ENCODE measurements at places on chromosomes 11 and 22.

DNA sequence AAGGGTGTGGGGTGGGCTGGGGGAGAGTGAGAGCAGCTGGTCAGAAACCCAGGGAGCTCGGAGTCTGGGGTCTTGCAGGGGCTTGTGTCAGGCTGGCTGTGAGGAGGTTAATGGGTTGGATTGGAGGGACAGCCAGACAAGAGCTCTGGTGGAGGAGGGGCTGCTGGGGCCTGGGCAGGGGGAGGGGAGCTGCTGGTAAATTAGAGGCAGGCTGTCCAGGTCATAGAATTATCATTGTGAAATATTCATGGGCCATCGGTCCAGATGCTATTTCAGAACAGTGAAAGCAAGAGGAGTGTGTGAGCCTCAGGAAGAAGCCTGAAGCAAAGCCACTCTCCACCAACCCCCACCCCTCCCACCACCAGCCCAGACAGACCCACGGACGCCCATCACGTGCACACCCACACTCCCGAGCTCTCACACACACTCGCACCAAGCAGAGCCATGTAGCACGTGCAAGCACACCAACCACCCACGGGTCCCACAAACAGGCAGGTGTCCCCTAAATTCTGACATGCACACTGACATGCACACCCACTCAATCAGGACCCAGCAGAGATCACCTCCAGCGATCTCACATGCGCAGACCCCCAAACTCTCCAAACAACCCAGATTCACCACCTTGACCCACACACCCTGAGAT, 18.8 kb downstream of the RTN4RL2 start:
- DNase-seq: no peak

DNA sequence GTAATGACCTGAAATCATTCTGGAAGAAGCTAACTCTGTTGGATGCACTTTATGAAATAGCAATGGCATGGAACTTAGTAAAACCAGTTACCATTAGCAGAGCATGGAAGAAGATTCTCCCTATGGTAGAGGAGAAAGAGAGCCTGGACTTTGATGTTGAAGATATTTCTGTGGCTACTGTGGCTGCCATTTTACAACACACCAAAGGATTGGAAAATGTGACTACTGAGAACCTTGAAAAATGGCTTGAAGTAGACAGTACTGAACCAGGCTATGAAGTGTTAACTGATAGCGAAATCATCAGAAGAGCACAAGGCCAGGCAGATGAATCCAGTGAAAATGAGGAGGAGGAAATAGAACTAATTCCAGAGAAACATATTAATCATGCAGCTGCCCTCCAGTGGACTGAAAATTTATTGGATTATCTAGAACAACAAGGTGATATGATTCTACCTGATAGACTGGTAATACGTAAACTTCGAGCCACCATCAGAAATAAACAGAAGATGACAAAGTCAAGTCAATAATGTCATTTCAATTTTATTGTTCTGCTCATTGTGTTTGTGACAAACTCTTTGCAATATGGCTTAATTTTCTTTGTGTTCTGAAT, 2.0 kb downstream of the JRKL start:
- DNase-seq: no peak

- peak; percentile 11 for DNase-seq
These were observed 156.8 kb upstream of the BDNF start for GRCh38 chr11:27857014-27857413.

- peak; percentile 67 for DNase-seq
These were observed 38.8 kb upstream of the POU2AF1 start for GRCh38 chr11:111417766-111418435.

DNA sequence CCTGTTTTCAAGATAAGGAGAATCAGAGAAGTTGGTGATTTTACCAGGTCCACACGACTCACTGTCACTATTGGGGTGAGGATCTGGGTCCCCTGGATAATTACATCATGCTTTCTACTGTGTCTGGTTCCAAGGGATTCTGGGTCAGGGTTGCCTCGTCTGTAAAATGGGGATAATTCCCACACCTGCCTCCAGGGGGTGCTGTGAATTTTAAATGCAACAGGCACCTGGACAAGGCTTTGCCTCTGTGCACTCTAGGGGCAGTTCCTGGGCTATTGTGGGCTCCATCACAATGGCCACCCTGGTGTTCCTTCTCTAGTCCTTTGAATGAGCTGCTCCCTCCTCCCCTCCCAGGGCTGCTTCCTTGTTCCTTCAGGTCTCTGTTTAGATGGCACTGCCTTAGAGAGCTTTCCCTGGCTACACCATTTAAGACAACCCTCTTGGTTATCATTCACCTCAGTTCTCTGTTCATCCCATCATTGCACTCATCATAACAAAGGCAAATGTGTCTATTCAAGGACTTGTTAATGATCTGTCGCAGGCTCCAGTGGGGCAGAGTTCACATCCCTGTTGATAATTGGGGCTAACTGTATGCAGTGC, 178.6 kb downstream of the MIAT start:
- DNase-seq: peak; percentile 65

DNA sequence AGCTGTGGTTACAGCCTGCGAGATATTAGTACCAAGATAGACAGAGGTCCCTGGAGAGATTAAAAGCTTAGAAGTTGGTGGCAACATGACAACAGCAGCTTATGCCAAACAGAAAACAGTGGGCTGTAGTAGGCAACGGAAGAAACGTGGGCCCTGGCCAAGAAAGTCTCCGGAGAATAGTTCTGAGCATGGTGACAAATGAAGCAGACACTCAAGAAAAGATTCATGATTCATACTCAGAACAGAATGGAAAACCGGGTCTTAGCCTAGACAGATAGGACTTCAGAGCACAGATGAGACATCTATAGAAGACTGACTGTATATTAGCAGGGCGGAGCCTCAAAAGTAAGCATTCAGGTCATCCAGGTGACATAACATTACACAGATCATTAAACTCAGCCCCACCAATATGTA, 727.4 kb downstream of the ETS1 start:
- DNase-seq: no peak

GRCh38 chr11:114482114-114482513, 42.8 kb downstream of the REXO2 start:
- no peak for DNase-seq

DNA sequence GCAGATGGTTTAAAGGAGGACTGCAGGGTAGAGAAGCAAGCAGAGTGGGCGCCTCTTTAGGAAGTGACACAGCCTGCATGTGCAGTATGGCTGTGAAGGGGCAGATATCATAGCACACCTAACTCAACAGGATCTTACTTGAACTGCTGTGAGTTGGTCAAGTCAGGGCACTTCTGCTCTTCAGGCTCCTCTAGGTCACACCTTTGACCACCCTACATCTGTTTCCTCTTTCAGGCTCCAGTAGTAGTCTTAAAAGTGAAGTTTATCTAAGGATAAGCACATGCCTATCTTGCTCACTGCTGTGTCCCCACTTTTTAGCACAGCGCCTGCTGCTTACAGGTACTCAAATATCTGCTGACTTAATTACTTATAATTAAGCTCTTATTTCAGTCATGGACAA, 6.5 kb downstream of the MRPL16 start:
- no peak for DNase-seq

DNA sequence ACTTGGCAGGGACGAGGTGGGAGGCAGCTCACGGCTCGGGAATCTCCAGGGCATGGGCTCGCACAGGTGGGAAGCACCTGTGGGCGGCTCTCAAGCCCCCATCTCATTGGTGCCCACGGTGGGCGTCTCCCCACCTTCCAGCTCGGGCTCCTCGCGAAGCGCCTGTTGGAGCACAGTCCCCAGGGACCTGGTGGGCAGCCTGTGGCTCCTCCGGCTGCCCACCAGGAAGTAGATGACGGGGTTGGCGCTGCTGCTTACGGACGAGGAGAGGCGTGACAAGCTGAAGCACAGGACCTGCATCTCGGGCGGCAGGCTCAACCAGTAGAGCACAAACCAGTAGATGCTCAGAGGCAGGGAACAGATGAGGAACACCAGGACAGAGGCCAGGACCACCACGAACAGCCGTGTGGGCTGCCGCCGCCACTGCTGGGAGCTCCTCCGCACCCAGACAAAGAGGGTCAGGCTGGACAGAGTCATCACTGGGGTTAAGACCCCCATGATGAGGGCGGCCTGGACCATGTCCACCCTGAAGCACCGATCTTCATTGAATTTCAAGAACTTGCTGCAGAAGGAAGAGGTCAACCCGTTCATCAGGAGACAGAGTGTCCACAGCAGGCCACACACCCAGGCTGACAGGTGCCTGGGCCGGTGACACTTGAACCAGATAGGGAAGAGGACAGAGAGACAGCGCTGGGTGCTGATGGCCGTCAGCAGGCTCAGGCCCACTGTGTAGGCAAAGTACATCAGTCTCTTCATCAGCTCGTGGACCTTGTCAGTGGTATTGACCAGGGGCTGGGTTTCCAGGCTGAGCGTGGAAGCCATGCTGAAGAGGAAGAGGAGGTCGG, 633 bp downstream of the MRGPRD start:
- no peak for DNase-seq

DNA sequence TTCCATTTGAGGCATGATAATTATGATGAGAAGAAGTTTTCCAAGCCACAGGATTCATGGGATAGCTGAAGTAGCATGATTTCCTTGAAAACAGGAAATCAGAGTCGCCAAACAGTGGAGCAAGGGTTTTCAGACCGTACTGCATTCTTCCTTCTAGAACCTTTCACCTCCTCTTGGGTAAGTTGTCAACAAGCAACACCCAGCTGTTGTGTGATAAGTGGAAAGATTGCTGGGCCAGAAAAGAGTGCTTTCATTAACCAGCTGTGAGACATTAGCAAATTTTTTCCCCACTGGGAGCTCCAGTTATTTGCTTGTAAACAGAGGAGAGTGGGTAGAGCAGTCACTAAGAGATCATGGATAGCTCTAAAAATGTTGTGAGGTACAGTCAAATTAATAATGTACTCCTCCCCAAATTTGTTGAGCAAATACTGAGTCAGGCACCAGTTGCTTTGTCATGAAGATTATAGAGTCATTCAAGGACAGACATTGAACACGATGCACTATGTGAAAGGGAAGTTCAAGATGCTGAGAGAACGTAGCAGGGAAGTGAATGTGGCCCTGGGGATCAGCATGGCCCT, 11.7 kb upstream of the MPEG1 start:
- peak; percentile 95 for DNase-seq

Data from suppressor macrophage (primary cell).